ENCODE measurements at places on chromosomes 7 and 10.

DNA sequence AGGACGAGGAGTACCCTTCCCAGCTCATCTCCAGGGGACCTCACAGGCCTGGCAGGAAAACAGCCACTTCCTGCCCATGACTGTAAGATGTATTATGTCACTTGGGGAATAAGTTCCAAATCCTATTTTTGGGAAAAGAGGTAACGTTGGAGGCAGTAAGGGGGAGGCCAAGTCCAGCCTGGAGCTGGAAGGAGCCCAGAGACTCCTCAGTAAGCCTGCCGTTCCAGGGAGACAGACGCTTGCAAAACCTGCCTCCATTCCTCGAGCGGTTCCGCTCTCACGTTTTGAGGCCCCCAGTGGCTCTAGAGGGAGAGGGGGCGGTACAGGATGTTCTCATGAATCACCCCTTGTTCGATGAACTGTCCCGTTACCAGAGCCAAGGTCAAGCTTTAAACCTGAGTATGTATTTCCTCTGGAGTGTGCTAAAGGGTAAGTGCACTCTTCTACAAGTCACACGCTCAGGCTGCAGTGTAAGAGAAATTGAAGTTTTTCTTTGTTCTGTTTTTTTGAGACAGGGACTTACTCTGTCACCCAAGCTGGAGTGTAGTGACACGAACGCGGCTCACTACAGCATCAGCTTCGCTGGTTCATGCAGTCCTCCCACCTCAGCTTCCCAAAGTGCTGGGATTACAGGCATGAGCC, 45.5 kb upstream of the CYTH3 start:
- DNase-seq, result no peak

- no peak for DNase-seq
Observed at GRCh38 chr7:98651760-98652159, 34.7 kb downstream of the NPTX2 start.

DNA sequence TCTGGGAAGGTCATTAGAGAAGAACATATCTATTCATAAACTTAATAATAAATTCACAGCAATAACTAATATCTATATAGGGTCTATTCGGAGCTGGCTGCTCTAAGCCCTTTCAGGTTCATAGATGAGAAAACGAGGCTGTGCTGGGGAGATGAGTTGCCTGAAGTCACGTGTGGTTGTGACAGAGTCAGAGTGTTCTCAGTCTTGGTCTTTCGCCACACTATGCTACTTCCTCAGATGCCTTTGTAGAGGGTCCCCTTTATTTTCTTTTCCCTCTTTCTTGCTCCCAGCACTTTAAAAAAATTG, 43.7 kb upstream of the FAM180A start:
- no peak for DNase-seq

DNA sequence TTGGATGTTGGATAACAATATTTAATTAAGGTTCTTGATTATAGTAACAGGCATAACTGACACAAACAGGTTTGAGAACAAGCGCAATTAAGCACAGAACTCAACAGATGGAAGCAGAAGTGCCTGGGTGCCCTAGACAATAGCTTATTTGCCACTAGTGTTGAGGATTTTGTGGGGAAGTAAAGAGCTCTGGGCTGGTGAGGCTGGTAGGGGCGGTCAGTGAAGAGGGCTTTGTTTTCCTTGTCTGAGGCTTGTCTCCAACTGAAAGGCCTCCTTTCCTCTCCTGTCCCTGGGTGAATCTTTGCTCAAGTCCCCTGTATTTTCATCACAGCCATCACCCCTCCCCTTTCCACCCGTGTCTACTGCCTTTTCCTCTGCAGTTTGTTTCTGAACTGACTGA, 104.6 kb downstream of the KAT6B start:
- DNase-seq, result no peak

DNA sequence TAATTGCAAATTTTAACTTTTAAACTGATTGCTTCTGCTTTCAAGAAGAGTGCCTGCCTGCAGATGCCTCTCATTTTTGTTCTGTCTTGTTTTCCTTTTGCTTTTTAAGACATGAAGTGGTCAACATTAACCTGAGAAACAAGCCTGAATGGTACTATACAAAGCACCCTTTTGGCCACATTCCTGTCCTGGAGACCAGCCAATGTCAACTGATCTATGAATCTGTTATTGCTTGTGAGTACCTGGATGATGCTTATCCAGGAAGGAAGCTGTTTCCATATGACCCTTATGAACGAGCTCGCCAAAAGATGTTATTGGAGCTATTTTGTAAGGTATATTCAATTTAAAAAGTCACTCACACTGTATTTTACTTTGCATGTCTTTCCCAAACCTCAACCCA, 8.8 kb downstream of the GSTO2 start:
- no peak for DNase-seq

- no peak for DNase-seq
Observed at GRCh38 chr7:74289659-74290552, 699 bp downstream of the CLIP2 start.

DNA sequence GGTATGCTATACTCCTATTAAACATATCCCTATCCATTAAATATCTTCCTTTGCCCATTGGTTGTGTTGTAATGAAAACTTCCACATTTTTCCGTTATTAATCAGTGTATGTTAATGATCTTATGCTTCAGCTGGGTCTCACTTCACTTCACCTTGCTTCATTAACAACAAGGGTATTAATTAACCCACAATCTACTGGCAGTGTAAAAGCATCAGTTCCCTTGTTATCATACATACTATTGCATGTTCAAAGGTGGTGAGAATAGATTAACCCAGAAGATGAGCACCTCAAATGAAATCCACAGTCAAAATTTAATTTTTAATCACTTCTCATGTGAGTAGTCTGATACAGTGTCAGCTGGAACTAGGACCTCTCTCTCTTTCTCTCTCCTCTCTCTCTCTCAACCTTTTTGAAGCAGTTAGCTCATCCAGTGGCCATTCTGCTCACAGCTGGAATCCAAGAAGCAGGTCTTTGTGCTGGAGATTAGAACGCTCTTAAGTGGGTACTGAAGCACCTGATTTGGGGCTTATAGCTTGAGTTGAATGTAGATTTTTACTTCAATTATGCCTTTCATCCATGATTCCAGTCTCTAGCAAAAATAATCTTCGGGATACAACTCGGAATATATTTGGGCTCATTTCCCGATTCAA, 172.3 kb downstream of the RAPGEF5 start:
- no peak for DNase-seq

DNA sequence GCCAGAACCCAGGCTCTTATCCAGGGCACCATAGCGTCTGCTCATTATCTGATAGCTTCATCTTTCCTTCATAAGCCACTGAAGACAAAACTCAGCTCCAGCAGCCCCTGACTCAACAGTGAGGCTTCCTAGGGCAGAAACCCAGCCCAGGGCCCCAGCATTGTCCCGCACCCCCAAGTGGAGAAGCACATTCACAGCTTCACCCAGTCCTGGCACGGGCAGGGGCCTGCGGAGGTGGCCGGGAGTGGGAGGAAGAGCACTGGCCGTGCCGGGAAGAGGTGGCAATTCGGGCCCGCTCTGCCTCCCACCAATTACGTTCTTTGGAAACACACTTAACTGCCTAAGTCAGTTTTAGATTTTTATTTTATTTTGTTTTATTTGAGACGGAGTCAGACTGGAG, 10.3 kb upstream of the CALML5 start:
- DNase-seq, result no peak

DNA sequence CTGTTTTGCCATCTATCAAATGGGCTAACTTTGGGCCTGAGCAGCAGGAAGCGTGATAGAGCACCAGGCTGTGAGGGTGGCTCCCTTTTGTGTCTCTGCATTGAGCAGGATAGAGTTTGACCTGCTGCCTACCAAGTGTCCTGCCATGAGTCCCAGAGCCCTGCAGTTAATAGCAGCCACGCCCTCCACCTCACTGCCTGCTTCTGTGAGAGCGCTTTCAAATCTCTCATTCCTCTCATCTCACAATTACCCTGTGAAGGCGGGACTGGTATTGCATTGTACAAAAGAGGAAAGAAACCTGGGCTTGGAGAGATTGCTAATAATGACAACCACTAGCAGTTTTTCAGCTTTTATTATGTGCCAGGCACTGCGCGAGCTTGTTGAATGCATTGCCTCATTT, 39.9 kb downstream of the UNC5B start:
- no peak for DNase-seq

GRCh38 chr7:91043186-91043585, 221.0 kb upstream of the FZD1 start:
- DNase-seq, result no peak

GRCh38 chr10:26869528-26869927, 8.8 kb upstream of the ABI1 start:
- DNase-seq, result no peak

DNA sequence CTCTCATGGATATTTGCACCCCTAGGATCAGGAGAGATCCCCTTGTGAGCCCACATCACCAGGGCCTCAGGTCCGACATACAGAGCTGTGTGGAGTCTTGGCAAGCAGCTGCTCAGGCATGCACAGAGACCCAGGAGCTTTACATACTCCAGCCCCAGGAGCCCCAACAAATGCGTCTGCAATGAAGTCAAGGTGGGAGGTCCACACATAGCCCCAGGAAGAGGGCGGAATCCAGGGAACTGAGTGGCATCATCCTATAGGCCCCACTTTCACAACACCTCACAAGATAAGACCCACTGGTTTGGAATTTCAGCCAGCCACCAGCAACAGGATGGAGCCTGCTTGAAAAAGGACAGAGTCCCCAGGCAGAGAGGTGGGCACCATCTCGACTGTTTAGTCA, 106.7 kb downstream of the LSMEM1 start:
- DNase-seq, result no peak

DNA sequence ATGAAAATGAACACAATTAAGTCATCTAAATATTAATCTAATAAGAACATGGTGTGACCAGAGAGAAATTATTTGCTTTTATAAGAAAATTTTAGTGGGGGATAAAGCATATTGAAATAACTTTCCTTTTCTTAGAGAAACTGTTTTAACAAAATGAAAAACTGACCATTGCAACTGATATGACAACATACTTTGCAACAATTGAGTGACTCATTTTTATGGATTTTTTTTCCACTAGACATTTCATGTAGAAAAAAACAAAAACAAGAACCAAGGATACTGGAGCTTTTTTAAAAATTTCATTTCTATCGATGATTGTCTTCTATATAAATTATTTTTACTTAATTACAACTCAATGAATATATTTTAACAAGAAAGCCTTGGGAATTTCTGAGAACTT, 90.0 kb downstream of the C1GALT1 start:
- DNase-seq, result no peak

DNA sequence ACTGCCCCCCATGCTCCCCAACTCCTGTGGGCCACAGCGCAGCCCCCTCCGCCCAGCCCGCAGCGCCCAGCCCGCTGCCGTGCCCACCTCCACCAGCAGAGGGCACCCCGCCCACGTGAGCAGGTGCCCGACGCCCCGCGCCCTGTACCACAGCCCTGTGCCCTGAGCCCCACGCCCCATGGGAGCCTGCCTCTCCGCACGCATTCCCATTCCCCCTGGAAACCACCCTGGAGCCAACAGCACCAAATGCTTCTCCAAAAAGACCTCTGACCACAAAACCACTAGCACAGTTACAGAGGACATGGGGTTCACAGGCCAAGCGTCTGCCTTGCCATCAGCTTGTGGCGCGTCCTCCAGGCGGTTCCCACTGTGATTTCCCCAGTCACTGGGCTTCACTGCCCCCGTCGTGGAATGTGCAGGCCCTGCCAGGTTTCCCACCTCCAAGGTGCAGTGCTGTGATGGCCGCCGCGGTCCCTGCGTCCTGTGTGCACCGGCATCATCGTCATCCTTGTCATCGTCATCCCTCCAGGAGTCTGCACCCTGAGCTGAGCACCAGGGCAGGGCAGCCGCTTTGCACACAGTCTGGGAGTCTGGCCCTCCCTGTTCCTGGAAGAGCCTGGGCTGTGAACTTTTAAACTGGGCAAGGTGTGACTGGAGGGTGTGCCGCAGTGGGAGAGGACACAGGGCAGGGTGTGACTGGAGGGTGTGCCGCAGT, 61.7 kb downstream of the PWWP2B start:
- no peak for DNase-seq

GRCh38 chr10:132858121-132859081, 72.5 kb upstream of the NKX6-2 start:
- no peak for DNase-seq

DNA sequence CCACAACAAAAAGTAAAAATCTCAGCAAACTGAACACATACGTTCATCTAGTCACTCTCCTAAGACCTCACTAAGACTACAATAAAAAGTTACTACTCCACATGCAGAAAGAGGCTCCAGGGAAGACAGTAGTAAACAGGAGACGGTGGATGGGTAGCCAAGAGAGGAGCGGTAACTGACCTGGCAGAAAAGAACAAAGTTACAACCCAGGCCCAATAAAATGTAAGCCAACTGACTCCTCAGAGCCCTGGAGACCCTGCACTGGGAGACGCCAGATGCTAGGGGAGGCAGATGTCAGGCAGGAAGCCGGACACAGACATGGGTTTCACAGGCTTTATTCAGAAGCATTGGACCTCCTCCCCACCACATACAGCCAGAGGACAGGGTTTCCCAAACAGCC, 181.1 kb upstream of the NFE2L3 start:
- DNase-seq, result no peak

- DNase-seq, result peak; percentile 52
Observed at GRCh38 chr10:33336582-33337325, 2.3 kb upstream of the NRP1 start.

GRCh38 chr7:101122933-101123702, 3.8 kb upstream of the SERPINE1 start:
- no peak for DNase-seq

- no peak for DNase-seq
Observed at GRCh38 chr7:34309116-34309515, 348.9 kb upstream of the NPSR1 start.

DNA sequence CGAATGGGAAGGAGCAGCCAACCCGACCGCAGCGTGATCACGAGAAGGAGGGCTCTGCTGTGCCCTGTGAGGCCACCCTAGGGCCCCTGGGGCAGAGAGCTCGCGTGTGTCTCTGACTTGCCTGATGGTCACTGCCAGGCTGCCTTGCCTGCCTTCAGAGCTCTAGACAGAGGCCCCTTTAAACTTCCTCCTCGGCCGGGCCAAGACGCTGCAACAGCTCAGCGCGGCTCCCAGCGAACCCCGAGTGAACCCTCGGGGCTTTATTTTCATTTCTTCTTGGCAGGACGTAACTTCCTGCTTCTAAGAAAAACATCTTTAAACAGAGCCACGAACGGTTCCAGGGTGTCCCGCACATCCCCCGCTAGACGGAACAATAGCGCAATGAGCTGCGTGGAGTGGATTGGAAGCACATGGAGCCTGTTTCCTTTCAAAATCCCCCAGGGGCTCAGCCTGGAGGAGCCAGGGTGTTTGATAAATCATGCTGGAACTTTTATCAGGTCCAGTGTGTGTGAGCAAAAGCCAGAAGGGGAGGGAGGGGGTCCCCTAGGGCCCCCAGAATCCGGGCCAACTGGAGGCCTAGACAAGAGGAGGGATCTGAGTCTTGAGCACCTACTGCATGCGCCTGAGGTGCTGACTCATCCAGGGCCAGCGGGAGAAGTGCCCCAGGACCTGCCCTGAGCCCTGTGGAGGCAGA, 134.1 kb upstream of the GDF10 start:
- no peak for DNase-seq

DNA sequence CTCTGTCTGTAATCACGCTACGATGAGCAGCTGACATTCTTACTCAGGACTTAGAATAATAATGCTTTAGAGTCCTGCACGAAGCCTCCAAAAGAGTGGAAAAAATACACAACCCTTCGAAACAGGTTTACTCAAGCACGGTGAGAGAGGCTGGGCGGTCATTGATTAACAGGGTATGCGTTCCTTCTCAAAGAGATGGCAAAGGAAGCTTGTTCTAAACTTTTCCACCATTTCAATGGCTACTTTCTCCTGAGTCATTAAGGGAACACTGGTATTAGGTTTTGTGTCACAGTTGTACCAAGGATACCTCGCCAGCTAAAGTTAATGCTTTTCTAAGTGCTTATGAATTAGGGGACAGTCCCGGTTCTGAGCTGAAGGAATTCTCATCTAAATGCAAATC, 141.9 kb upstream of the RHEB start:
- no peak for DNase-seq
